T-helper 1 cell (primary cell): ENCODE measurements at places on chromosomes 5 and 9.

DNA sequence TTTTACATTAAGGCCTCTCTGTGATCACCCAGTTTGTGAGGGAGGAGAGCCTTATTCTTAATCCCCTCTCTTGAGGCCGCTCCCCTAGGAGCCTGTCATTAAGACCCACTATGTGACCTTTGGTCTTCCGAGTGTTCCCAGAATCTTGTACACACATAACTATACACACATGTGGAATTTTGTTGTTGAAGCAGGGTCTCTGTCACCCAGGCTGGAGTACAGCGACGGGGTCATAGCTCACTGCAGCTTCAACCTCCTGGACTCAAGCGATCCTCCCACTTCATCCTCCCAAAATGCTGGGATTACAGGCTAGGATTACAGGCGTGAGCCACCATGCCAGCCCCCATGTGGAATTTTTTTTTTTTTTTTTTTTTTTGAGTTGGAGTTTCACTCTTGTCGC lies 14.8 kb upstream of the PHYHD1 start:
- DNase-seq: no peak

DNA sequence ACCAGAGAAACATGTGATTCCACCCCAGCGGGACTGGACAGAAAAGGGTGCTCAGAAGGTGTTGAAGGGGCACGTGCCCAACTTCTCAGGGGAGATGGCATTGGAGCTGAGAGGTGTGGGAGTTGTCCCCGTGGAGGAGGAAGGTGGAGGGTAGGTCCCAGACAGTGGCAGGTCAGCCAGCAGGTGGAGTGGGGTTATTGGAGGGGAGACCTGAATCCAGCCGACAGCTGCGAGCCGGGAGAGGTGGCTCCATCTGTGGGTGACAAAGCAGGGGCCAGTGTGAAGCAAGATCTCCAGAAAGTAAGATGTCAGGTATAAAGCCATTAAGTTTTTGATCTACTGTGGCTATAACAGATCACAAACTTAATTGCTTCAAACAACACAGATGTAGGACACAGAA lies 75.1 kb downstream of the HRH2 start:
- no peak for DNase-seq

DNA sequence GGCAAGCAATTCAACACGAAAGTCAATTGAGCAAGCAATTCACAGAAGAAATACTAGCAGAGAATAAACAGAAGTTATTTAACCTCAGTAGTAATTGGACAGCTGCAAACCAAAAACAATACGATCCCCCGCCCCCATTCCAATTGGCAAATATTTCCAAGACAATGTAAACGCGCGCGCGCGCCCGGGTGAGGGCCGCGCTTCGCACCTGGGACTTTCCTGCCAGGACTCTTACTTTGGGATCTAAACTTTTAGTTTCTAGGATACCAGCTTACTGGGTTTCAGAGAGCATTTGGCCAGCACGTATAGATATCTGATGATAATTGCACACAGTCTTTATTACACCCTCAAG lies 8.6 kb downstream of the RUFY1 start:
- no peak for DNase-seq

DNA sequence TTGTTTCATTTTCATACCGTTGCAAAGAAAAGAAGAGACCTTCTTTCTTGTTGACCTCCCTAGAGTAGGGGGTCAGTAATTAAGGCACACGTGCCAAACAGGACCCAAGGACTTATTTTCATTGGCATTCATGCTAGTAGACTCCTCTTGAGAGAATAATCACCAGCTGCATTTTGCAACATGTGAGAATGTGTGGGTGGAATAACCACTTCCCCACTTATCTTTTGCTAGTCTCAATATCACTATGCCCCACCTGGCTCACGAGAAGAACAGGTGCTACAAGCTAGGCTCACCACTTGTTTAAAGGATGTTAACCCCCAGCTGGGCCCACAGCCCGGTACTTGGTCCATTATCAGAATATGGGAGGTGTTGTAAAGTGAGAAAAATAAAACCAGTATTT lies 460.7 kb upstream of the MEF2C start:
- DNase-seq: no peak

- DNase-seq: peak; percentile 24
Measured at GRCh38 chr5:43041110-43041668, 1.1 kb upstream of the ANXA2R start.

DNA sequence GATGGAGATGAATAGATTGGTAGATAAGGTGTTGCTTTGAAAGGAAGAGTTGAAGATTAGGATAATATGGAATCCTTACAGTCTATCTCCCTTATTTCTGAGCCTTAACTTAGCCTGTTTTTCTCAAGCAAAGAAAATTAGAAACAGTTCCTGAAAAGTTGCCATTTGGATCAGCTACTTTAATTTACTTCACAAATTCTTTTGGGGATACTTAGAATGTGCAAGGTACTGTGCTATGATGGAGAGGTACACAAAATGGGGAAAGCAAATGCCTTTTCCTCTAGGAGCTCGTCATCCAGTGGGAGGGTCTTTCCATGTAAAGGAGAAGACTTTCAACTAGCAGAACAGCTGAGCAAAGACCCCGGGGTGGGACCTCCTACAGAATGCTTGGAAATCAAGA lies 51.1 kb upstream of the SMARCA2 start:
- DNase-seq: no peak

GRCh38 chr9:94082956-94083355 lies 1.3 kb upstream of the PTPDC1 start:
- no peak for DNase-seq

DNA sequence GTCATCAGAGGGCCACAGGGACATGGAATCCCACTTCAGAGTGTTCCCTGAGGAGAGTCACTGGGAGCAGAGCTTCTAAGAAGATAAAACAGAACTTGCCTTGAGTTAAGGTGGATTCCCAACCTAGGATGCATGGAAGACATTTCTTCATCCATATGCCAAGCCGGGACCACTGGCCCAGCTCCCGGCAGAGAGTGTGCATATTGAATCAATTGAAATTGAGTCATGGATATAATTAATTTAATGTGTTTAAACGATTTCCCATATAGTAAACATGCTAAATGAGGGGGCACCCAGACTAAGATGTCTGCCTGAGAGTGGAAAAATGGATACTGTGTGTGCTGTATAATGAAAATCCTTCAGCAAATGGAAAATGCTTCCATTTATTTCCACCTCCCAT lies 194.4 kb upstream of the TBC1D2 start:
- no peak for DNase-seq

GRCh38 chr9:133135146-133135745 lies 14.2 kb upstream of the RALGDS start:
- DNase-seq: no peak

DNA sequence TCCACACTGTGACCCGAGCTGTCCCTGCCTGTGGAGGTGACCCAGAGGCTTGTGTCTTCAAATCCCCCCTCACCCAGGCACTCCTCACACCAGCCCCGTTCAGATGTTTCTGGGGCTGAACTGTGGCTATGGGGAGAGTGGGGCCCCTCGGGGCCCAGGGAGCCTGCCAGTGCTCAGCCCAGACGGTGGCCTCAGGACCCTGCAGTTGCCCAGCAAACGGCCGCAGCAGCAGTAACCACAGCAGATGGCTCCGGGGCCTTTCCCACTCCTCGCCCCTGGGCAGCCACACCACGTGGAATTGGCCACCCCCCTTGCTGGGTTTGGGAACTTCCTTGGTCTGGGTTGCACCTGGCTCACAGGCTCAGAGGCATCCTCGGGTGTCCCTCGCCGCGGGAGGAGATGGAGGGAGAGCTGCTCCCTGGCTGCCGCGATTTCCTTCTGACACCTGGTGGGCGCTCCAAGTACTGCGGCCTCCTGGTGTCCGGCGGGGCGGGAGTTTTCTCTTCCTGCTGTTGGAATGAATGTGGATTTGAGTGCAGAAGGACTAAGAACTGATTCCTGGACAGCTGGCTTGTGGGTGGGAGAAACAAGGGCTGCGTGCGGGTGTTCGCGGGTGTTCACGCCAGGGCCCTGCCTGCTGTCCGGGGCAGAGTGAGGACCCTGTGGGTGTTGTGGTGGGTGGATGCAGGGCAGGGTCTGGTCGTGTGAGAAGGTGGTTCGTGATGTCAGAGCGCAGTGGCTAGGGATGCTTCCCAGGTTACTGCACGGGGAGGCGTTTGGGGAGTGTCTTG lies 97.5 kb downstream of the COL5A1 start:
- peak; percentile 22 for DNase-seq
